ENCODE measurements at places on chromosomes 4 and X.

GRCh38 chrX:39972340-39972739, 125.4 kb downstream of the BCOR start:
- DNase-seq: no peak

DNA sequence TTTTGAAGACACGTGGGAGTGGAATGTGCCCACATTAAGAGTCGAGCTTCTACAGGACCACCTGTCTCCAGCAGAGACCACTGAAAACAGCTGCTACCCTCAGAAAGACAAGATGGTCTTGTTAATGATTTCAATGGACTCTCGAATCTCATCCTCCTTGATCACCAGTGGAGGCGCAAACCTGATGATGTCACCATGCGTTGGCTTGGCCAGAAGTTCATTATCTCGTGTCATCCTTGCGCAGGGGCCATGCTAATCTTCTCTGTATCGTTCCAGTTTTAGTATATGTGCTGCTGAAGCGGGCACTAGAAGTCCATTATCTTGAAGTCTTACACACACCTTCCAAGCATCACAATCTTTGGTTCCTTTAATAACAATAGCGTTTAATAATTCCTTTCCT, 23.3 kb downstream of the SPACA5B start:
- no peak for DNase-seq

DNA sequence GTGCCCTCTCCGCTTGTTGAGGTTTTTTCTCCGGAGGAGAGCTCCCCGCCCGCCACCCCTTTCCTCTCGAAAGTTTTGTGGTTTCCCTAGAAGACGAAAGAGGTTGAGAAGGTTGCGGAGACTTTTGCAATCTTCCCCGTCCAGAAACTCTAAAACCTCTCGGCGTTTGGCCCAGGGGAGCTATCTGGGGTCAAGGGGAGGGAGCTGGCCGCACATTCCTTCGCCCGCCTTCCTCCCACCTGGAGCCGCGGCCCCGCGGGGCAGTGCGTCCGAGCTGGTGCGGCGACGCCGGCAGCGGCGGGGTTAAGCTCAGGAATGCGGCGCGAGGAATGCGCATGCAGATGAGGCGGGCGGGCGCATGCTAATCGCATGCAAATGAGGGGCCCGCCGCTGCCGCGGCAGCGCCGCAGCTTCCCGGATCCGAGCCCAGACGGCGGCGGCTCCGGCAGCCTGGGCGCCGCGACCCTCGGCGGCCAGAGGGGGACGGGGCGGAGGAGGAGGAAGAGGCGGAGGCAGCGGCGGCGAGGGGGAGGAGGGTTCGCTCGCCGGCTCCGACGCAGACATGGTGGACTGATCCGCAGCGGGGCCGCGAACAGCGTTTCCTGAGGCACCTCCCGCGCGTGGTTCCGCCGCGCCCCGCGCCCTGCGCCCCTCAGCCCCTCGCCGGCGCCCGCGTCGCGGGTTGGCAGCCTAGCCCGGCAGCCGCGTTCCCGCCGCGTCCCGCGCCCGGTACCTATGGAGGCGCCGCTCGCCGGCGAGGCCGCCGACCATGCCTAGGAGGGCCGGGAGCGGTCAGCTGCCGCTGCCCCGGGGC, at the start of gene WWC2:
Gene WWC2, plus strand, starts transcription at position 535 of the 814 bp plus-strand sequence. Its CDS starts 235 bp downstream, at position 770.
- peak; percentile 55 for DNase-seq

DNA sequence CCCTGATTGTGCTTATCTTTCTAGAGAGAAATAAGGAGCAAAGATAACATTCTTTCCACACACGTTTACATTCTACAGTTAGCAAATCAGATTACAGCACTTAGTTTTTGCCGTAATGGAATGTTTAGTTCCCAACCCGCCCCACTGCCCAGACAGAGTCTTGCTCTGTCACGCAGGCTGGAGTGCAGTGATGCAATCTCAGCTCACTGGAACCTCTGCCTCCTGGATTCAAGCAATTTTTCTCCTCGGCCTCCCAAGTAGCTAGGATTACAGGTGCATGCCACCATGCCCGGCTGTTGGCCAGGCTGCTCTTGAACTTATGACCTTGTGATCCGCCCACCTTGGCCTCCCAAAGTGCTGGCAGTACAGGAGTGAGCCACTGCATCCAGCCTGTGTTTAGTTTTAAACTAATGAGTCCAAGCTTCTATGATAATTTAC, 8.4 kb upstream of the PRPS1 start:
- no peak for DNase-seq

DNA sequence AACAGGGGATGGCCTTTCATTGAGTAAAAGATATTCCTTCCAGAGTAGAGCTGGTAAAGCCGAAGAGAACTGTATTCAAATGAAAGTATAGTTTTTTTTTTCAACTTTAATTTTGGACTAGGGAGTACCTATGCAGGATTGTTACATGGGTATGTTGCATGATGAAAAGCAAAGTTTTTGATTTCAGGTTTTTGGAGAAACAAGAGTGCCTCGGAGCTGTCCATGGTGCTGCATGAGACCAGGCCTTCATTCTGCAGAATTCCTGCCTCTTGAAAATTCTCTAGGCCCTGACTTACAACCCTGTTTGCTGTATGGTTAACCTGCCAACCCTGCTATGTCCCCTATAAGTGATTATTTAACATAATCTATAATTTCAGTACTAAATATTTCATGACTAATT, 1065.7 kb upstream of the FTHL17 start:
- DNase-seq: no peak

- DNase-seq: no peak
Observed at GRCh38 chr4:94160774-94161173, 46.9 kb upstream of the SMARCAD1 start.

DNA sequence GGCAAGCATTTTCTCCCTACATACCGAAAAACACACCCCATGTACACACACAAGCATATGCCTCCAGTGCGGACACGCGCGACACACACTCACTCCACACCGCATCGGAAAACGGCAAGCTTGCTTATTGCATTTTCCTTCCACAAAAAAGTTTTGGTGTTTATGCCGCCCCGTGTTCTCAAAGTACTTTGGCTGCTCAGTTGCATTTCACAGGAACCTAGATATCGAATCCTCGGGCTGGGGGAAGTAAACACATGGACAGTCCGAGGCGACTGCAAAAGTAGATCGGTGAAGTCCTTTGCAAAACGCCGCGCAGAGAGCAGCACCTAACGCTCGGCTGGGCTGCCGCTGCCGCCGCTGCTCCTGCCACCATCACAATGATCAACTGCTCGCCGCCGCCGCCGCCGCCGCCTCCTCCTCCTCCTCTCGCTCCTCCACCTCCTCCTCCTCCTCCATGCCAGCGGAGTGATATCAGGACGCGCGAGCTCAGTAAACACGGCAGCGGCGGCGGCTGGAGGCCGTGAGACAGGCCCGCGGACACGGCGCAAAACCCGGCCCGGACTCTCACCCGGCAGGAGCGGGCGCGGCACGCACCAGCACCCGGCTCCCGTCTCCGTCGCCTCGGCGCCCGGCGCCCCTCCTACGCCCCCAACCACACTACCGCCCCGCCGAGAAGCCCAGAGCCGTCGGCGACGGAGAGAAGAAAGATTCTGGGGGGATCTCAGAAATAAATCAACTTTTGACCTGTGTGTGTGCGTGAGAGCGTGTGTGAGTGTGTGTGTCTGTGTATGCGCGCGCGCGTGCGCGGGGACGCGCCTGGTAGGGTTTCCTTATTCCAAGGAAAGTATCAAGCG, at the start of gene MAML3:
Gene MAML3, minus strand, starts transcription at position 467 of the 854 bp plus-strand sequence. CDS start 857 bp downstream, outside the sequence.
- peak; percentile 79 for DNase-seq

DNA sequence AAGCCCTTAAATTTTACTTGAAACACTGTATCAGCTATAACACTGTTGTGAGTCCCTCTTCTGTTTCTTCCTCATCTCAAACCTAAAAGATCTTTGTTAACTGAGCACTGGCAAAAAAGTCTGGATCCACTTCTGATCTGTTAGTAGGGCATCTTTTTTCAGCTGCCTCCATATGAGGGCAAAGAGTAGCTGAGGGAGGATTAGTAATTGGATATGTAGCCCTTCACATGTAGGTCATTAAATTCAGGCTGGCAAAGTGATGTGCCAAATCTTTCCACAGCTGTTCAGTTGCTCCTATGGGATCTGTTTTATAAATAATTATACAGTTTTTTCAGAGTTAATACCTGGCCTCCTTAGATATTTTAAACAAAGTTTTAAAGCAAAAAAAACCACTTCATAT, 1.1 kb upstream of the TRMT10A start:
- DNase-seq: no peak

DNA sequence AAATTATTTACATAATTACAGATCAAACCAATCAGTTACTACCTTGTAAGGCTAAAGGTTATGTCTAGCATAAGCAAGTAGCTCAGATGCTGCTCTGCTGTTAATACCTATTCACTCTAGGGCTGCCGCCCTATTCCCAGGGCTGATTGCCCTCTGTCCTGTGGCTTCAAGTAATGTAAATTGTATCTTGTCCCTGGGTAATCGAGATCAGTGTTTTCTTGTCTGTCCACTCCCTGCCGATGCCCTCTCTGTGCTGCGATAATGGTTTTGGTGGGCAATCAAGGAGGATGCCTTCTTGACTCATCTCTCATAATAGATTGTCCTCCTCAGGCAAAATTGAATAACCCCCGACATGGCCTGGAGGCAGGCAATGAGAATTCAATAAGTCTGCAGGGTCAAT, 641.0 kb upstream of the PITX2 start:
- no peak for DNase-seq

- DNase-seq: no peak
Observed at GRCh38 chr4:114208574-114209151, 229.2 kb upstream of the ARSJ start.

DNA sequence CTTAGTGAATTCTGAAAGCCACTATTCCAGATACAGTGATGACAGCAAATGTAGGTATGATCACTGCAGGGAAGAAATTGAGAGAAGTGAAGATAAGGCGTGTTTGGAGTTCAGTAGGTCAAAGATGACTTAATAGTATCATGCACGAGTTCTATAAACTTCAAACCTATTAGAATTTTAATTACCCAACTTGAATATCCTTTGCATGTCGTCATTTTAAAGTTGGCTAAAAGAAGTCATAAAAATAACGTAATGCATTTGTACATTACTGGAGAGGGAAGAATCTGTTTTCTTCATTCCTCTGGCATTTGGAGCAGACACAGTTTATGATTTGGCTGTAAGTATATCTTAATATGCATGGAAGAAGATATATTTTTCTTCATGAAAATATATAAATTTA, 68.6 kb upstream of the MXRA5 start:
- DNase-seq: no peak

DNA sequence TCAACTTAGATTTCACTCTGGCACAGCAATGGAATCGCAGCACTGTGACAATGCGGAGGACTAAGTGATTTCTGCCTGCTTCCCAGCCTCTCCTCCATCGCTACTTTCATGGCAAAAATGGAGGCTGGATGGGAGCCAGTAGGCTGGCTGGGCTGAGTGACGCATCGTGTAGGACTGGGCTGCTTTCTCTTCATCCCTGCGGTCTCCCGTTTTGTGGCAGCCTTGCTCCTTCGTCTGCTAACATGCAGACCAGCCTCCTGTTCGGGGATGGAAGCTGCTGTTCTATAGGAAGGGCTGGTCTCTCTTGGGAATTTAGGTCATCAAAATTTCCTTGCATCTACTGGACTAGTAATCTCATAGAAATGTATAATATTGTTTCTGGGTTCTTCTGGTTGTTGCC, 15.8 kb upstream of the RGS12 start:
- DNase-seq: no peak

DNA sequence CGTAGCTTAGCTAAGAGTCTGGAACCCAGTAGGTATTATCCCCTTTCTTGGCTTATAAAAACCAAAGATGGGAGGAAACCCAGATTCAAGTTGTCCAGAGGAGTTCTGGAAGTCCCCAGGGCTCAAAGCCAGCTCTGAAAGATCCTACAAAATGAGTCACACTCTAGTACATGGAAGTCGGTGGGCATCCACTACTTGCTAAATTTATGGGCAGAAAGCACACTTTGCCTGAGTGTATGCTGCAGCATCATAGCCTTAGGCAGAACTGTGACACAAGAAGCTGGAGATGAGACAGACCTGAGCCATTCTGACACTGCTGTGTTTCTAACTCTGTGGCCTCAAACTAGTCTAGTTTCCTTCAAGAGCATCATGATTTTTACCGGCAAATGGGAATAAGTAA, 429.3 kb downstream of the AFF2 start:
- DNase-seq: no peak
